IMR-90 (cell line): ENCODE measurements at places on chromosomes 12 and 14. TPM values are rescaled to one million over a fixed set of nuclear protein-coding genes. Genes with fewer than 3 reads are reported as not detected.

- DNase-seq = peak; percentile 33
Measured at GRCh38 chr12:50845021-50845647, 2.4 kb downstream of the TMPRSS12 start.

The OR6C2 gene
- total RNA-seq = not detected in 2 replicates

DNA sequence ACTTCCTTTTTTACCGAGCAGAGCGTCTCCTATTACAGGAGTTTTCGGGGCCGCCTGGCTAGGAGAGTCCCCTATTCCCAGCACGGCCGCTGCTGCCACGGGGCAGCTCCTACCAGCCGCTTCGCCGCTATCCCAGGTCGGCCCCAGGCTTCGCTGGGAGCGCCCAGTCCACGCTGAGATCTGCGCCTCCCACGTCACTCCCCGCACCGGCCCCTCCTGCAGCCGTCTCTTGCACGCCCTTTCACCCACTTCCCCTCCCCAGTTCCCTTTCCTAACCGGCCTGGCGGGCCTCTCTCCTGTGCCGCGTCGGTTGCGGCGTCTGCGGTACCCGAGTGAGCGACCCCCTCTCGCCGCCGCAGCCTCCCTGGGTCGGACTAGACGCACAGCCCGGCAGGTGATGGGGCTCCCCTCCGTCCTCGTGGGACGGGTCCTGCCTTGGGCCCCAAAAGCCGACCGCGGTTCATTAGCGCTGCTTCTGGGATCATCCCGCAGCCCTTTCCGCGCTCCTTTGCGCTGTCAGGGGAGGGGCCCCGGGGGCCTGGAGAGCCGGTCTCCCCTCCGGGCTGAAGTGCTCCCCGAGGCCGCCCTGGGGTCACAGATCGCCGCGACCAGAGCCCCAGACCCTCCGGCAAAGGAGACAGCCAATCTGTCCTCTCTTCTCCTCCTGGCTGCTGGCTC is 1318.4 kb downstream of the TMEM121 start:
- no peak for DNase-seq

DNA sequence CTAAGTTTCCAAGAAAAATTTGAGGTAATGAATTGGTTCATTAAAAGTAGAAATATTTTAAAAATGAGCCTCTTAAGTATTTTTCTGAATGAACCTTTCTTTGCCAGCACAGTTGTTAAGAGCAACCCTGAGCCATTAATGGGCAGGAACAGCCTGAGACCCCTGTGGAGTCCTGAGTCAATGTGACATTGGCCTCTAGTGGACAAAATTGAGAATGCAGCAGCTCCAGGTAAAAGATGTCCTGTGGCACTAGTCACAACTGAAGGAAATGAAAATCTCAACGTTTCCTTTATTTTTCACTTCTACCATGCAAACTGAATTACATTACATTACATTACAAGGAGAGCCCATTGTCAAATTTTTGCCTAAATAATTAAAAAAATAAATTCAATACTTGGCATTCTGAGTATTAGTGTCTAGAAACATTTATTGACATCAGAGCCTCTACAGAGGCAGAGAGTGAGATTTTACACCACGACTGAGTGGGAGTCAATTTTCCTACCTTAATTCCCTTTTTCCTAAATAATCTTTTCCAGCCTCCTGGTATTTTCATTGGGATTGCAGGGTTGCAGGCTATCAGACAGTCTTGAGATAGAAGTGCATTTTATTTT is 135.7 kb downstream of the PPM1H start:
- peak; percentile 72 for DNase-seq

DNA sequence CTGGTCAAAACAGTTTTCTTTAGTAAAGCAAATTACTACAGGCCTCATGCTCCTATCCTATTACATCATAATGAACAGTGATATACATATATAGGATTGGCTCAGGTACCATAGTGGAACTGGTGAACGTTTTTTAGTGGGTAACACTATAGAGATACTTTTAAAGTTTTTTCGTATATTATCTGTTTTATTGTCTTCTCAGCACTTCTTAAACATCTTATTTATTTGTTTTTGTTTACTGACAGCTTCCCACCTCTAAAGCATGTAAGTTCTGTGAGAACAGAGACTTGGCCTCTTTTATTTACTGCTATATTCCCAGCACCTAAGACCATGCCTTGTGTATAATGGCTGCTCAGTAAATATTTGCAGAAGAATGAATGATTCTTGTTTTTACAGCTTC is 81.1 kb upstream of the PSMA6 start:
- no peak for DNase-seq

GRCh38 chr12:2654311-2654710 is 140.5 kb upstream of the FKBP4 start:
- no peak for DNase-seq

DNA sequence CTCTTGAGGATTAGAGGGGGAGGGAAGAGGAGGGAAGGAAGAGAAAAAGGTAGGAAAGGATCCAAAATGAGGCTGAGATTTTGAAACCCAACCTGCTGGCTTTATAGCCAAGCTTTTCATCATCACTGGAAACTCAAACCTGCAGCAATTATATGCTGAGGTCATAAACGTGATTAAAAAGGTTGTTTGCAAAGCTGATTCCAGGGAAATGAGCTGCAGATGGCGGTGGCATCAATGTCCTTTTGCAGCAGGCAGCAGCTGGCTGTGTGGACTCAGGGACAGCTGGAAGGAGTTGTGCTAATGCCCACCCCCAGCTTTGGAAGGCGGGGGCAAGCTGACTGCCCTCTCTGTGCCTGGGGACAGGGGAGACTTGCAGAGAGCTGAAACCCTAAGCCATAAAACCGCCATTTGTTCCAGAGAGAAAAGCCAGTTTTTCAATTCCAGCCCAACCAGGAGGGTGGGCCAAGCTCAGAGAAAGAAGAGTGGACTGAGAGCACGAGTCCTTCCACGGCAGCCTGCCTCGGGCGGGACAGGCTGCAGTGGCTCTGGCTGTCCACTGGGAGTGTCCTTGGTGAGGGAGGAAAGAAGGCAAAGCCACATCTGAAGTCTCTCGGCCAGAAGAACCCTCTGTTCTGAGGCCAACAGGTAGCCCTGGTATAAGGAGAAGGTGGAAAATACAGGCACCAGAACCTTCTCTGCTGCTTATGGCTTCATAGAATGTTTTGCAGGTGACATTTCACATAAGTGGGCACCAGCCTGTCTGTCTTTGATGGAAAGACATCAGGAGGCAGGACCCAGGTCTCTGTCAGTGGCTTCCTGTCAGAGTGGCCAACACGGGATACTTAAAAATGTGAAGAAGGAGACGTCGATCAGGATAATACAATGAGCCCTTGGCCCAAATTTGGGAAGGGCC is 90.7 kb downstream of the SINHCAF start:
- peak; percentile 31 for DNase-seq

DNA sequence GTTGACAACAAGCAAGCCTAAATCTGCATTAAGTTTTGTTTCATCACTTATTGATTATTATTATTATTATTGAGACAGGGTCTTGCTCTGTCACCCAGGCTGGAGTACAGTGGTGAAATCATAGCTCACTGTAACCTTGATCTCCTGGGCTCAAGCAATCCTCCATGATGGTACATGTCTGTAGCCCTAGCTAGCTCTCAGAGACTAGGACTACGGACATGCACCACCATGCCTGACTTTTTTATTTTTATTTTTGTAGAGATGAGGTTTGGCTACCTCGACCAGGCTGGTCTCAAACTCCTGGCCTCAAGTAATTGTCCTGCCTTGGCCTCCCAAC is 35.7 kb upstream of the STK38L start:
- DNase-seq = no peak

- peak; percentile 26 for DNase-seq
Measured at GRCh38 chr14:70955543-70956480, 48.6 kb downstream of the PCNX1 start.

GRCh38 chr12:92055877-92056276 is 89.8 kb downstream of the BTG1 start:
- no peak for DNase-seq

The JDP2 gene
- total RNA-seq = 35.7 and 38.9 TPM in 2 replicates

DNA sequence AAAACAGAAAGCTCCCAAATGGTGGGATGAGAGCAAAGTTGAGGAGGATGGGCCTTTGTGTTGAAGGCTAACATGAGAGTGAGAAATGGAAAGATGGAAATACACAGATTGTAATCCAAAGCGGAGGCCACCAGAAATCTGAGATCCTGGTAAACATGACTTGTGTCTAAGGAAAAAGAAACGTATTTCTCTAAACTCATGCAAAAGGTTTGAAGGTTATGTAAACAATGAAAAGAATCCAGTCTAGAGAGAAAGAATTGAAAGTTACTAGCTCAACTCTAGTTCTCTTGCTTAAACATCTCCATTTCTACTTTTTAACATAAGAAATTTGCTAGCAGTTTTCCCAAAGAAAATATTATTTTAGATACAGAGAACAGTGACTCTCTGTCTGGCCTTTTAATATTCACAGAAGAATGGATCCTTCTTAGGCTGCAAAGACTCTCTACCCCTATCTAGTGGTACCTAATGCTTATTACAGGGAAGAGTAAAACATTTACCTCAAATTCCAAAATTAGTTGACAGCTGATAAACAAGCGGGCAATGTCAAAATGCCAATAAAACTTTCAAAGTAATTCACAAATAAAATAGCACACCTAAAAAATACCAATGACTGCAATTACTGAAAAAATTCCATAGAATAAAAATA is 75.8 kb upstream of the SOX5 start:
- DNase-seq = peak; percentile 5

The KERA gene
- total RNA-seq = not detected in 2 replicates

The KCNMB4 gene
- 0.90 and 1.4 TPM in 2 replicates for total RNA-seq

DNA sequence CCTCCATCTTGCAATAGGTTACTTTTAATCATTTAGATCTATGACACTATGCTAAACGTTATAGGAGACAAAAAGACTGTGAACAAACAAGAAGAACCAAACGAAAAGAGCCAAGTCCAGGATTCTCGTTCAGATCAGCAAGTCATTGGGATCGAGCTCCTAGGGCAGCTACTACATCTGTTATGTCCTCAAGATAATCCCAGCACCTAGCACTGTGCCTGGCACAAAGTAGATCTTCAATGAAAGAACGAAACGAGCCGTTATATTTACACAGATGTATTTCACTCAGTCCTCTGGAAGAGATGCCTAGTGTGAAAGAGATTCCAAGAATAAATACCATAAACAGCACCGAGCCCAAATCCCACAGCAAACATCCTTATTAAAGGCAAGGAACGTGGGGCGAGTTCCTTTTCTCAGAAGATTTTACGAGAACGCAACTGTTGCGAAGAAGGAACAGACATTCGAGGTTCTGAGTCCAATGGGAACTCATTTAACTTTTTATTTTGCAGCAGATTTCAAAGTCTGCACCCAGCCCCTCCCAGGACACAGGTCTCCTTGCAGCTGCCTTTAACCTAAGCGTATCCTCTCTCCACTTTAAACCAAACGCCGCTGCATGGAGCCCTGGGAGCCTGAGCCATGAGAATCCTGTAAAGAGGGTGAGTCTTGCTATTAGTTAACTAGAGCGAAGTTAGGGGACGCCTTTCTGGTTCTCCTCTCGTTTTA is 544 bp upstream of the TDP1 start:
- DNase-seq = no peak

DNA sequence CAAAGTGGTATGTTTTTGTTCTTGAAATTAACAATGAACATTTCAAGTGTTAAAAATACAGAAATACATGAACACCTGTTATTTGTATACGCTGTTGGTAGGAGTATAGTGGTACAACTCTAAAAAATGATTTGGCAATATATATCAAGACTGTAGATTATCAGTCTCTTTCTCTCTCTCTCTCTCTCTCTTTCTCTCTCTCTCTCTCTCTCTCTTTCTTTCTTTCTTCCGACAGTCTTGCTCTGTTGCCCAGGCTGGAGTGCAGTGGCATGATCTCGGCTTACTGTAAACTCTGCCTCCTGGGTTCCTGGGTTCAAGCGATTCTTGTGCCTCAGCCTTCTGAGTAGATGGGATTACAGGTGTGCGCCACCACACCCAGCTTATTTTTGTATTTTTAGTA is 12.6 kb downstream of the HEBP1 start:
- no peak for DNase-seq

The ANKRD33 gene
- under 0.01 TPM in 1 of 2 replicates, not detected in the other for total RNA-seq

The CD4 gene
- total RNA-seq = 4.2 and 5.7 TPM in 2 replicates

The ANO6 gene
- total RNA-seq = 41.0 and 46.7 TPM in 2 replicates

DNA sequence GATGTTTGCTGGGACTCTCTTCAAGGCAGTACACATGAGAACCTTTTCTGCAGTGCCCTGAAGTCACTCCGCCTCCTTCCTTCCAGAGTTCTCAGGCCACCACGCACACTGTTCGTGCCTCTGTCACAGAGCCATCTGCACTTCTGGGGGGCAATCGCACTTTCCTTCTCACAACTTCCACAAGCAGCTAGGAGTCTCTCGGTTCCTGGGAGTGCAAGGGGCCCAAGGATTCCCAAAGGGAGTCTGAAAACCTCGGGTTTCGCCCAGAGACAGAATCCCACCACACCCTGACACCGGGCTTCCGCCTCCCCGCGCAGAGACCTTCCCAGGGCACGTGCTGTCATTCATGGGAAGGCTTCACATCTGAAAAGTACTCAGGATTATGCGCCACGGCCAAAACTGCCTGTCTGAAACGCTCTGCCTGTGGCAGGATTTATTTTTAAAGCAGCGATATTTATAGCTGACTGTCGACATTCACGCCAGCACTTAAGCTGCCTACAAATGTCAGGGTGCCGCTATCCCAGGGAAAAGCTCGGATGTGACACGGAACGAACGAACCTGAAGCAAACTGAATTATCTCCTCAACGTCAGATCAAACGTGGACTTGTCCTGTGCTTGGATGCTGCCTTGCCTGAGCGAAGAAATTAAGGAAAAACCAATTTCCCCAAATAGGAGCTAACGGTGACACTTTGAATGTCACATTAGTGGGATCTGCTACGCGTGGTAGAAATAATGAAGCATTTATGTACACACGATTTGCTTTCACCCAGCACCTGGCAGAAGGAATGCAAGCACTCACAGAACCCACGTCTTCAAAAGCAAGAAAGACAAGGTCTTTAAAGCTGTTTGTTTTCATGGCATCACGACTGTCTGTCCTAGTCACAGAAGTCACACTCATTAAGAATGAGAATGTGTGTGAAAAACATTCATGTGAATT is 154.0 kb downstream of the PIWIL1 start:
- DNase-seq = no peak

The MAP4K5 gene
- 46.1 and 66.1 TPM in 2 replicates for total RNA-seq

The KCNH3 gene
- total RNA-seq = 0.28 TPM in 1 of 2 replicates, not detected in the other

- DNase-seq = peak; percentile 6
Measured at GRCh38 chr14:86933460-86933859, 1059.5 kb downstream of the GALC start.

- no peak for DNase-seq
Measured at GRCh38 chr12:92695577-92695976, 7.2 kb upstream of the PLEKHG7 start.

The AHNAK2 gene
- total RNA-seq = 6.7 and 7.9 TPM in 2 replicates

The TDRD9 gene
- total RNA-seq = under 0.01 and 0.18 TPM in 2 replicates

The FOXG1 gene
- total RNA-seq = not detected in 2 replicates

The OAS3 gene
- total RNA-seq = 4.1 and 4.4 TPM in 2 replicates

DNA sequence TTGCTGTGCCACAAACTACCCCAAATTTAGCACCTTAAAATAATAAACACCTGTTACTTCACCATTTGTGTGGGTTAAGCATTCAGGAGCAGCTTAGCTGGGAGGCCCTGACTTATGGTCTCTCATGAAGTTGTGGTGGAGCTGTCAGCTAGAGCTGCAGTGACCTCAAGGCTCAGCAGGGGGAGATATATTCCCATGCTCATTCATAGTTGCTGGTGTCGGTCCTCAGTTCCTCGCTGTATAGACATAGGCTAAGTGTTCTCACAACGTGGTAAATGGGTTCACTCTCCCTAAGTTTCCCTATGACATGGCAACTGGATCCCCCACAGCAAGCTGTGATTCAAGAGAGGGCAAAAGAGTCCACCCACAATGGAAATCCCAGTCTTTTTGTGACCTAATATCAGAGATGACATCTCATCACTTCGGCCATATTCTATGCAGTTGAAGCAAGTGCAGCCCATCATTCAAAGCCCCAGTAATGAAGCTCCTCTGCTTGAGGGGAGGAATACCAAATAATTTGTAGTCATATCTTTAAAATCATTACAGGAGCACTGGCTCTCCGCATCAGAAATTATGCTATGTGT is 41.1 kb downstream of the PRB3 start:
- DNase-seq = peak; percentile 30
